NCI-H1694 (cell line): ENCODE measurements at places on chromosomes 7 and 10.

DNA sequence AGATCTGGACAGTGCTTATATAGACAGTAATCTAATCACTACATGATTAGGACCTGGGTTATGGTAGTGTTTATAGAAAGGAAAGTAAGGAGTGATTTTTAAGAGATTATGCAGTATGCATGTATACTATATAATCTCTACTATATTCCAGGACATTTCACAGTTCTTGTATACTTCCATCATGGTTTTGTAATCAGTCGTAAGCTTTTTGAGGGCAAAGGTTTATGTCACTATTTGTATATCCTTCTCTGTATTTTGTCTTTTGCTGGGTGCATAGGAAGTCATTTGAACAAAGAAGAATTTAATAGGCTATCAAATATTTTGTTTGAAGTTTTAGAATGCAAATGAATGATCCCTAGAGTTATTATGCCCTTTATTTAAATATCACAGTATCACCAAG, 39.2 kb downstream of the RSBN1L start:
- no peak for DNase-seq

DNA sequence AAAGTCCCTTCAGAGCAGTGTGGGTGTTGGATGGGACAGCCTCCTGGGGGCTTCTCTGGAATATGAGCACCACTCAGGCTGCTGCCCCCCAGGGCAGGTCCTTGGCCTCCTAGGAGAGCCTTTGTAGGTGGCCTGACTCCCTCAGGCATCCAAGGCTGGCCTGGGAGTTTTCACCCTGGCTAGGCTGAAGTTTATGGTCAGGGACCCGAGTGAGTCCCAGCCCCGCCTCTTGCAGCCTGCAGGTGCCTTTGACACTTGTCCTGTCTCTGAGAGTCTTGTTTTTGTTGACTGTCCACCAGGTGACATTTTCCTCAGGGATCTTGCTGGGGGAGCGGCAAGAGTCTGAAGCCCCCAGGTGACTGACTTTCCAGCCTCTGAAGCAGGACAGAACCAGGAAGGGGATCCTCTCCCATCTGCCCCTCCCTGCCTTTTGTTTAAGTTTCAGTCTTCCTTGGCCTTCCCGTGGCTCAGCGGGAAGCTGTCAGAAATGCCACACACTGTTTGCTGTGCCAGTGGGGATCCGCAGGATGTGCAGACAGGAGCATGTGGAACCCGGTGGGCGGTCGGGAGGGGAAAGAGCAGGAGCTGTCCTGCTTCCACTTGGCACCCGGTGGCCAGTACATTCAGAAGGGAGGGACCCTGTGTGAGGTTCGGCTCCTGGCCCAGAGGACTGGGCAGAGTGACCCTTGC, 59.5 kb downstream of the LRRC18 start:
- no peak for DNase-seq

GRCh38 chr10:8133146-8133545, 78.7 kb downstream of the GATA3 start:
- no peak for DNase-seq

DNA sequence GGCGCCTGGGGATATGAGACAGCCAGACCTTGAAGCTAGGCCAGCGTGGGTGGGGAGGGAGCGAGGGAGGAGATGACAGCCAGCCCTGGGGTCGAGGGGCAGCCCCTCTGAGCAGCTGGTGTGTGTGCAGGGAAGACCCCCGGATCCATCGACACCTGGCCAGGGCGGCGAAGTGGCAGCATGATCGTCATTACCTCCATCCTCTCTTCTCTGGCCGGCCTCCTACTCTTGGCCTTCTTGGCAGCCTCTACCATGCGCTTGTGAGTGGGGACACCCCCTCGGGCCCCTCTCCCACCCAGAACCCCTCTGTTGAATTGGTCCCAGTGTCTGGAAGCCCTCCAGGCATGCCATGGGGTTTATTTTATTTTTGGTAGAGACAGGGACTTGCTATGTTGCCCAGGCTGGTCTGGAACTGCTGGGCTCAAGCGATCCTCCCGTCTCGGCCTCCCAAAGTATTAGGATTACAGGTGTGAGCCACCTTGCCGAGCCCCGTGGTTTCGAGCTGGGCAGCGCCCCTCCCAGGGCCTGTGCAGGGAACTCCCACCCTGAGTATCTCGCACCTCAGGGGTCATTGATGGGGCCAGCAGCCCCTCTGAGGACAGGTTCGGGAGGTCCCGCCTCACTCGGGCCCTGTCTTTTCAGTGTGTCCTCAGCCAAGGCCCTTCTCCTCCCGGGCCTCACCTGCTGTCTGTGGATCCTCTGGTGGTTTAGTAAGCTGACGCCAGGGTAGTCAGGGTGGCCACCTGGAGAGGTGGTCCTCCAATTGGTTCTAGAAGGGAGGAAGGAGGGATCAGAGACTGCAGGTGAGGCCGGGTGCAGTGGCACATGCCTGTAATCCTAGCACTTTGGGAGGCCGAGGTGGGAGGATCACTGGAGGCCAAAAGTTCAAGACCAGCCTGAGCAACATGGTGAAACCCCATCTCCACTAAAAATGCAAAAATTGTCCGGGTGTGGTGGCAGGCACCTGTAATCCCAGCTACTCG, 3.8 kb downstream of the UPK3B start:
- no peak for DNase-seq

- no peak for DNase-seq
Observed at GRCh38 chr10:55232553-55232952, 431.5 kb upstream of the PCDH15 start.

DNA sequence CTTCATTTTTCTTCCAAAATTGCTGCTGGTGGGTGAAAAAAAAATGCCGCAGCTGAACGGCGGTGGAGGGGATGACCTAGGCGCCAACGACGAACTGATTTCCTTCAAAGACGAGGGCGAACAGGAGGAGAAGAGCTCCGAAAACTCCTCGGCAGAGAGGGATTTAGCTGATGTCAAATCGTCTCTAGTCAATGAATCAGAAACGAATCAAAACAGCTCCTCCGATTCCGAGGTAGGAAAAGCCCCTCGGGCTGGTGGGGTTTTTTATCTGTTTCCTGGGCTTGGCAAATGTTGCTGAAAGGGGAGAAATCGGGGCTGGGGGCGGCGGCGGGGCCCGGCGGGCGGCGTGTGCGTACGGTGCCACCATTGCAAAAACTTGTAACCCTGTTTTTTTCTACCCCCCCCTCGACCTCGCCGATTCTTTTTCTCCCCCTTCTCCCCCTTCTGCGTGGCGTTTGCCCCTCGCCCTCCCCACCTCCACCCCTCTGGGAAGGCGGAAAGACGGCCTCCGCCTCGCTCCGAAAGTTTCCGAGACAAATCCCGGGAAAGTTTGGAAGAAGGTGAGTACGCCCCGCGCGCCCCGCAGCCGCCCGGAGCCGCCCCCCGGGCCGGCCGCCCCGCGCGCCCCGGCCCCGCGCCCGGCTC, 789 bp downstream of the TCF7L2 start:
- no peak for DNase-seq

DNA sequence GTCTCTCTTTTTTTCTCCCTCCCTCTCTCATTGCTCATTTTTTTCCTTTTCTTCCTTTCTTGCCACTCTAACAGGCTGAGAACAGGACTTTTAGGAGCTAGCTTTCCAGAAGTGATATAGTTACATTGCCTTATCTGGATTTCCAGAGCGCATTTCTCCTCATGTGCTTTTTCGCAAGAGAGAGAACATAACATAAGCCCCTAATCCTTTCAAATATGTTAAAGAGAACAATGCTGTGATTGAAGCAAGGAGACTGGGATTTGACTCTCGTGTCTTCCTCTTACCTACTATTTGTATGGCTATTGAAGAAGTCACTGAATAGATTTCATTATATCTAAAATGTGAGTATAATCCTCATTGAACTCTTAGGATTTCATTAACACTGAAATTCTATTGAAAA, 101.2 kb upstream of the PRPS1L1 start:
- no peak for DNase-seq

DNA sequence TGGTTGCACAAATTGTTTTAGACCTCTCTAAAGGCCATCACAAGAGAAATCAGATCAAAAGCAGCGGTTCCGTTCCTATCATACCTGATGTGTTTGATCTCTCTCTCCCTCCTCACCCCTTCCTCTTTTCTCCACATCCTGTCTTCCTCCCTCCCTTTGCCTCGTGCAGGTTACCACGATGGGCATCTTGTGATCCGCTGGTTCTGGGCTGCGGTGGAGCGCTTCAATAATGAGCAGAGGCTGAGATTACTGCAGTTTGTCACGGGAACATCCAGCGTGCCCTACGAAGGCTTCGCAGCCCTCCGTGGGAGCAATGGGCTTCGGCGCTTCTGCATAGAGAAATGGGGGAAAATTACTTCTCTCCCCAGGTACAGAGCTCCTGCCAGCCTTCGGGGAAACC, 28.5 kb upstream of the STK17A start:
- no peak for DNase-seq

DNA sequence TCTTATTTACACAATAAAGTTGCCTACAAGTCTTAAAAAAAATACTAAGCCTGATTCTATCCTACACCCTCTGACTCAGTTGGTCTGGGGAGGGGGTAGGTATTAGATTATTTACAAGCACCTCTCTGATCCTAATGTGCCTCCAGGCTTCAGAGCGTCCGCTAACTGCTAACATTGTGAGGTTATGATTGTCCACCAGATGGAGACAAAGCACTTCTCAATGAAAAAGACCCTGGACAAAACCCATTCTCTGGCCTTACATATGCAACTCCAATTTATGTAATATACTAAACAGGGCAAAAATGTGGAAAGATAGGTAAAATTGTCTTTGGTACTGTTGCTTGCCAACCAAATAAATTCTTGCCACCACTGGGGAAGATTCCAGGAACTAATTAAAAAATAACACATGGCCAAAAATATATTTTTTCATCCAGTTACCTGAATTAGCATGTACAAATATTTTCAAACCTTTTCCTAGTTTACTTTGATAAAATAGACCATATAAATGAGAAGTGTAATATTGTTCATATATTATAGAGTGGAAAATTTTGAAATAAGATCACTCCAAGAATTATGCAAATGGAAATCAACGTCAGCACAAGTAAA, 92.4 kb downstream of the KIF20B start:
- peak; percentile 59 for DNase-seq

DNA sequence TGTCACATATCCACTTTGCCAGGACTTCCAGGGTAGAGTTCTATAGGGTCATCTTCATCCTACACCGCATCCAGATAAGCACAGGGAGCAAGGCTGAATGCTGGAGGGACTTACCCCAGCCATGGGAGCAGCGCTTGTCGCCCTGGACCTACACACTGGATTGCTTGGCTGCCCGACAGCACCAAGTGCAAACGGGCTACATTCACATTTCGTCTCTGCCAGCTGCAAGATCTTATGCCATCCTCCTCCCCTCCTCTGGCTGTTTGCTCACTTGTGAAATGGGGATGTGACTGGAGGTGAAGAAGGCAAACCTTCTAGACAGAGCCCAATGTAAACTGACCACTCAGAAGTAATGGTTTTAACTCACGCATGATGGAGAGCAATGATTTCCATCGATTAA, 1.0 kb downstream of the DDC start:
- DNase-seq, result no peak

DNA sequence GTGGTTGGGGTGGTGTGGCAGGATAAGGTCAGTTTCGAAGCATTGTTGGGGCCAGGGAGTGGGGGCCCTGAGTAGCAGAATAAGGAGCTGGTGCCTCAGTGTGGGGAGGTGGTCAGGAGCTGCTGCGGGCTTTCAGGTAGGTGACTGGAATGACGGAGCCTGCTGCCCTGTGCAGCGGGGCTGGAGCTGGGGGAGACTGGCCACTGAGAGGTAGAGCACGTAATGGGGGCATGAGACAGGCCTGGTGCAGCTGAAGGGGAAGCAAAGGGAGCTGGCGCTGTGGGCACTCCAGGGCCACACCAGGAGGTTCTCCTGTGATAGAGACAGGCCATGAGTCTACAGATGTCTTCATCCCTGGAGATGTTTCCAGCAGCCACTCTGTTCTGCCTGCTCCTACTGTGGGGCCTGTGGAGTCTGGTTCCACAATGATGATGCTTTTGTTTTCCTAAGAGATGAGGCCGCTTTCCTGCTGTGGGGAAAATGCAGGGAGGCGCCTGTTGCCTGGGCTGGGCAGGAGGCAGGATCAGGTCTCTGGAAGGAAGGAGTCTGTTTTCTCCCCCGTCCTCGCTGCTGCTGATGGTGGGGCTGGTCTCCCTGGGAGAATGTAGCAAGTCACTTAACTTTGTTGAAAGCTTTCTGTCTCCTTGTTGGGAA, 31.1 kb downstream of the NUB1 start:
- no peak for DNase-seq

GRCh38 chr10:122098924-122099323, 110.0 kb downstream of the TACC2 start:
- DNase-seq, result no peak

- DNase-seq, result no peak
Observed at GRCh38 chr7:18693406-18693805, 197.9 kb downstream of the HDAC9 start.

DNA sequence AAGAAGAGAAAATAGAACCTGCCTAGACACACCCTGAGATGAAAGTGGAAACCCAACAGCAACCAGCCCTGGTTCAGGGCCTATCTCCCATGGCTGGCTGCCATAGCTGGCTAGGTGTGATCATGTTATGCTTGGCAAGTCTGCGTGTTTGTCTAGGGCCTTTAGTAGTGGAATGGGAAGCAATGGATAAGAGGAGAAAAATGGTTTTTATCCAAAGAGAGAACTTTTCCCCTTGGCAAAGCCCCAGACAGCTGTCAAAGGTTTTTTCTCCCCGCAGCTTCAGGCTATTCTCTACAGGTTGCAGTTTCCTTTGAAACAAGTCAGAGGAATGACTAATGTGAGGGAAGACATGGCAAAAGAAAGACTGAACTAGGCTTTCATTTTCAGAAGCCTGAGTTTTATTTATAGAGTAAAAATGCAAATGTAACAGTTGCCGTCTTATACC, 161.5 kb downstream of the SEMA3D start:
- no peak for DNase-seq

DNA sequence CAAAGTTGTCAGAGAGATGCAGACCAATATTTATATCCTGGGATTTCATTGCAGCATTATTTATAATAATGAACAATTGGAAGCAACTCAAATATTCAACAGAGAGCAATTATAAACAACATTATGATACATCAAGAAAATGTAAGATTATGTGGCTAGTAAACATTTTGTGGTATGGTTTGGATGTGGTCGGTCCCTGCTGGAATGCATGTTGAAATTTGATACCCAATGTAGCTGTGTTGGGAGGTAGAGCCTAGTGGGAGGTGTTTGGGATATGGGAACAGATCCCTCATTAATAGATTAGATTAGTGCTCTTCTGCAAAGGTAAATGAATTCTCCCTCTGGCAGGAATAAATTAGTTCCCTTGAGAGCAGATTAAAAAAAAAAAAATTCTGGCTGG, 350.9 kb downstream of the ANKRD30A start:
- DNase-seq, result no peak

DNA sequence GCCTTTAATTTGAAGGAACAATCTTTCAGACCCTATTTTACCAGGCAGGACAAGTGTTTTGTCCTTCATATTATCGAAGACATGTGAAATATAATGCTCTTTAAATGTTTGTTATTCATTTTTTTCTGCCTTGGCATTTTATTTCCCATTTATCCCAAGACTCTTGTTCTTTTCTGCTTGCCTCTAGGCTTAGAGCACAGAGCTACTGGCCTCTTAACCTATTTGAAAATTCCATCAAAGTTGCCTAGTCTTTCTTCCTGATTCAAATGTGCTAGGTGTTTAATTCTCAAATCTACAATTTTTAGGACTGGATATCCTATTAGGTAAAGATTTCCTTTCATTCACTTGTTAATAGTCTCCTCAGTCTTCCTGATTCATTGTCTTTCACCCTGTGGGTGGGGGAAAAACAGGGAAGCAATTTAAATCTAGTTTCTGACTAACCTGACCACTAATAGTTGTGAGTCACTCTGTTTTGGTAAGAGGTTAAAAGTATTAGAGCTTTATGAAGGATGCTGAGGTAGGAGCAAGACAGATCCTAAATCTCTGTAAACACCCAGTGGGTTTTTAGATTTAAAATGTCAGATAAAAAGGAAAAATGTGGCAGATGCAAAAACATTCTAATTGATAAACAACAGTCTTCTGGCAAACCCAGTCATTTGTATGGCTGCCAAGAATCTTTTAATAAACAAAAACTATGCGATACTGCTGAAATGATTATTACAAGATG, 1.5 kb downstream of the LIPK start:
- DNase-seq, result peak; percentile 5
